MV-4-11 (cell line): ENCODE measurements at places on chromosomes 7 and 10.

DNA sequence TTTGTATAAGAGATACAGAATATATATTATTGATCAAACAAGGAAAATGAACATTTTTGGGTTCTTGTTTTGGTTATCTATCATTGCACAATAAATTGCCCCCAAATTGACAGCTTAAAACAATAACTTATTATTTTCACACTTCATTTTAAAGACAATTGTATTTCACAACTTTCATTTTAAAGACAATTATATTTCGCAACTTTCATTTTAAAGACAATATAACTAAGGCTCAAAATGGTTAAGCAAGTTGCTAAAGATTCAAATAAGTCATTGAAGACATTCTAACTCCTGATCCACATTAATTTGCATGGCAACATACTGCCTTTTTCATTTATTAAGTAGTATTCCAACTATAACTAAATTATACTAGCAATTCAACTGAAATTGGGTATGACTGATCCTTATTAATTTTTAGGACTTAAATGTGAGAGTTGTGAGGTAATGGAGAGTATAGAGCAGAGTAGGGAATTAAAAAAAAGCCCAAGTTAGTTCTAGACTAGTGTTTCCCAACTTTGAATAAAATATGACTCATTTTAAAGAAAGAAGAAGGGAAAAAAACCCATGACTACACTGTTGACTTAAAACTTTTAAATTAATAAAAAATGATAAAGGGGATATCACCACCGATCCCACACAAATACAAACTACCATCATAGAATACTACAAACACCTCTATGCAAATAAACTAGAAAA, 9.9 kb upstream of the STEAP2 start:
- no peak for DNase-seq

DNA sequence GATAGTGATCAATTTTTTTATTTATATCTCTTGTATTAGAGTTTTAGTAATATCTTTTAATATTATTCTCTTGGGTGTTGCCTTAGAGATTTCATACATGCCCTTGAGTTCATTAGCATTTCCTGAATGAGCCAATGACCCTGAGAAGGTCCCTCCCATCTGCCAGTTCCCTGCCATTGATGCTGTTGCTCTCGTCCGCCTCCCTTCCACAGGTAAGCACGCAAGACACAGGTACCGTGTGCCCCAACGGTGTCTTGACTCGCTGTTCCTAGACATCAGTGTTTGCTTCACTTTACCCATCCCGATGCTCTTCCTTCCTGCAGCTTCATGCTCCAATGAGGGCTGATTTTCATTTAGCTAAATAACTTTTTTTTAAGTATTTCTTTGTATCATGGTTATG, 19.7 kb upstream of the PWWP2B start:
- DNase-seq = no peak

DNA sequence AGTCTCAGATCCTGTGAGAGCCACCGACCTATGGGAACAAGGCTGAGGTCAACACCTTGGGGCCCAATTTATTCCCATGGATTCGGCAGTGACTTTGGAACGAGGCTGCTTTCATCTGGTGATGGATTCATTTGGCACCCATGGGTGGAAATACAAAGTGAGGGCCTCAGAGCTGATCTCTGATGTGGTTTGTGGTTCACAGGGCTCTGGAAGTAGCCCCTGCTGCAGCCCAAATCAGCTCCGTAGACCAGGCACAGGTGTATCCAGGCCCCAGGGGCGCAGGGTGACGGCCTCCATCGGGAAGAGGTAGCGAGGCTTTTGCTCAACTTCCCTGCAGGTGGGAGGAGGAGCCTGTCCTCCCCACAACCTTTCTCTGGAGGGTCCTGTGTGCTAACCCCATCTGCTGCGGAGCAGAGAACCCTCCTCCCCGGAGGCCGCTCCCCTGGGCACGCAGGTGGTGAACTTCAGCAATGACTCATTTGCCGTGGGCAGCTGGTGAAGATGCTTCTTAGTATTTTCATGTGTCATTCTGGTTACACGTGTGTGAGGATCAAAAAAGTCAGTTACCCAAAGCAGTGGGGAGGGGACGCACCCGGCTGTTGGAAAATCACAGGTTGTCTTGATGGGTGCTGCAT, 7.5 kb upstream of the JAKMIP3 start:
- DNase-seq = no peak

GRCh38 chr7:147276783-147277370, 1160.3 kb downstream of the CNTNAP2 start:
- no peak for DNase-seq

- DNase-seq = no peak
Measured at GRCh38 chr10:23630885-23631284, 192.0 kb downstream of the OTUD1 start.

DNA sequence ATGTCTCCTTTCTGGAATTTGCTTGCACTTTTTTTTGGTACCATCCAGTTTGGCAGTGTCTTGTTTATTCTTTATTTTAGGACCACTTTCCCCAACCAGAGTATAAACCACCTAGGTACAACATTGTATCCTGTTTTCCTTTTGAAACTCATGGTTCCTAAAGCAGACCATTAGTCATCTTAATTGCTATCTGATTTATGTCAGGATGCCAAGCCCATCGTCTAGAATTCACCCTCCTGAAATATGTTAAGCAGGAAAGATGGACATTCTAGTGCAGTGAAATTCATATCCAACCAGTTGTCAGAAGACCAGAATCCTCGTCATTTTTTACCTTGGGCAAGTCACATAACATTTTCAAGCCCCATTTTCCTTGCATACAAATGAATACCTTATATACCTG, 223.6 kb upstream of the KMT2E start:
- DNase-seq = no peak

- DNase-seq = no peak
Measured at GRCh38 chr10:121411004-121411403, 187.2 kb downstream of the FGFR2 start.

DNA sequence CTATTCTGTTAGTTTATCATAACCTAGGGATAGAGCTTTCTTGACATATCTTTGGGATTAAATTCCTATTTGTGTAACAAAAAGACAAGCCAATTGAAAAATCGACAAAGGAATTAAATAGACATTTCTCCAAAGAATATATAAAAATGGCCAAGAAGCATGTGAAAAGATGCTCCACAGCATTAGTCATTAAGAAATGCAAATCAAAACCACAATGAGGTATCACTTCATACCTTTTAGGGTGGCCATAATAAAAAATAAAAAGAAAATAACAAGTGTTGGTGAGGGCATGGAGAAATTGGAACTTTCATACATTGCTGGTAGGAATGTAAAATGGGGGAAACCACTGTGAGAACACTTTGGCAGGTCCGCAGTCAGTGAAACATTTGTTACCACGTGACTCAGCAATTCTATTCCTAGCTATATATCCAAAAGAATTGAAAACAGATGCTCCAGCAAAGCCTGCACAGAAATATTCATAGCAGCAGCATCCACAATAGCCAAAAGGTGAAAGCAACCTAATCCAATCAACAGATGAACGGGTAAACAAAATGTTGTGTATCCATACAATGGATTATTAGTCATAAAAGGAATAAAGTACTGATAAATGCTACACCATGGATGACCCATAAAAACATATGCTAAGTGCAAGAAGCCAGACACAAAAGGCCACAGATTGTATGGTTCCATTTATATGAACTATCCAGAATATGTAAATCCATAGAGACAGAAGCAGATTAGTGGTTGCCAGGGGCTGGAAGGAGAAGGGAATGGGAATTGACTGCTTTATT, 20.5 kb downstream of the SPAG6 start:
- DNase-seq = no peak

DNA sequence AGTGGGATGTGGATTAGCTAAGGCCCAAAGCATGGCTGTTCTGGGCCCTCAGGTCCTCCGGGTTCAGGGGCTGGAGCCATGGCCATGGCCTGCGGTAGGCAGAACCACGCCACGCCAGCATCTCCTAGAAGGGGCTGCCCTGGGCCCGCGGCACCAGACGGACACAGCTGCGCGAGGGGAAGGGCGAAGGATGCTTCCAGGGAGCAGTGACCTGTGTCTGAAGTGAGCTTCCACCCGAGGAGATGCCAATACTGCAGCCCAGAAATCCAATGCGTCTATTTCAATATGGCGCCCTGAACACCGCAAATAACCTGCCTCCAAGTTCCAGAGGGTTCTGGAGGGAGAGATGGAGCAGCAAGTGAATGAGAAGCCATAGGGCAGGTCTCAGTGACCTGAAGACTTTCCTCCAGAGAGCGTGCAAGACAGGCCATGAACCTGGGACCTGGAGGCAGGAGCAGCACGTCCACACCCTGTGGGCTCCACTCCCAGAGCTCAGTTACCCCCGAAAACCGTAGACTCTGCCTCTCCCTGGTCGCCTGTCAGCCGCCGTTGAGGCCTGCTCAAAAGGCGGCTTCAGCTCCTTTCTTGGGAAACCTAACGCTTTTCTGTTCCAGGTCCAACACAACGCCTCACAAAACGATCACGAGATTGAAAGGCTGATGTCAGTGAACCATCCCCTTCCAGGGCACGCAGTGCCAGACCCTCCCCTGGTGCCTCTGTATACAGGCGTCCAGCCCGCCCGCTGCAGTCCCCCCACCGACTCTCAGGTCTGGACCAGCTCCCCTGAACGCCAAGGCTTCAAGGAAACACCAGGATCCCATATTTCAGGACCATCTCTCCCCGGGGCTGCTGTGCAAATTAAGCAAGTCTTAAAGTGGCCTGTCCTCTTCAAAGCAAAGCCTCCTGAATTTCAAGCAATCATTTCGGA, 37.4 kb downstream of the AMZ1 start:
- DNase-seq = no peak

GRCh38 chr10:130867446-130868194, 443.9 kb downstream of the TCERG1L start:
- no peak for DNase-seq

- DNase-seq = peak; percentile 44
Measured at GRCh38 chr7:8418629-8419245, 14.7 kb upstream of the NXPH1 start.

DNA sequence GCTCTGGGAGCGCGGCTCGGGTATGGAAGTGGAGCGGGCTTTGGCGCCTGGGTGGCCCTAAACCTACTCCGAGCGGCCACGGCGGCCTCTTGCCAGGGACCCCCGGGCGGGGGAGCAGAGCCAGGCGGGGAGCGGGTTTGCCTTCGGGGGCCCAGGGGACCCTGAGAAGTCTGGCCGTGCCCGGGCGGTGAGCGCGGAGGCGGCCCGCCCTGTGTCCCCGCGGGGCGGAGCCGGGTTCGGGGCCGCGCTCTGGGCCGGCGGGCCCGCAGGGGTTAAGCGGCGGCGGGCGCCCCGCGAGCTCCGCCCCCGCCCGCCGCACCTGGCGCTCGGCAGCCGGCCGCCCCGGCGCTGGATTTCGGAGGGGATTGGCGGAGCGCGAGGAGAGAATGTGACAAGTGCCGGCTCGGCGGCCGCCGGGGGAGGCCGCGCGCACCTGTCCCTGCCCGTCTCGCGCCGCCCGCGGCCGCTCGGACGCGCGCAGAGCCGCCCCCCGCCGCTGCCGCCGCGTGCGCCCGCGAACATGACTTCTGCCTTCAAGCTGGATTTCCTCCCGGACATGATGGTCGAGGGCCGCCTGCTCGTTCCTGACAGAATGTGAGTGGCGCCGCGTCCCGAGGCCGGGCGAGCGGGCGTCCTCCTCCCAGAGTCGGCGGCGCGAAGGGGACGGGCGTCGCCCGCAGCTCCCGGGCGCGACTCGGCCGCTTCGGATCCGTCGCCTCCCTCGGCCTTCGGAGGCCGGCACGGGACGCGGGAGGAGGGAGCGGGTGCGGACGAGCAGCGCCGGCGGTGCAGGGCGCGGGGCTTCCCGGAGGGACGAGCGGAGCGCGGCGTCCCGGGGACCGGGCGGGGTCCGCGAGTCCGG, at the start of gene CELF2:
Gene CELF2 (plus strand): TSS at position 303 of the 862 bp plus-strand sequence. CDS start 218 bp downstream, at position 521.
- peak; percentile 4 for DNase-seq

- no peak for DNase-seq
Measured at GRCh38 chr10:89337484-89337883, 9.7 kb downstream of the IFIT3 start.

DNA sequence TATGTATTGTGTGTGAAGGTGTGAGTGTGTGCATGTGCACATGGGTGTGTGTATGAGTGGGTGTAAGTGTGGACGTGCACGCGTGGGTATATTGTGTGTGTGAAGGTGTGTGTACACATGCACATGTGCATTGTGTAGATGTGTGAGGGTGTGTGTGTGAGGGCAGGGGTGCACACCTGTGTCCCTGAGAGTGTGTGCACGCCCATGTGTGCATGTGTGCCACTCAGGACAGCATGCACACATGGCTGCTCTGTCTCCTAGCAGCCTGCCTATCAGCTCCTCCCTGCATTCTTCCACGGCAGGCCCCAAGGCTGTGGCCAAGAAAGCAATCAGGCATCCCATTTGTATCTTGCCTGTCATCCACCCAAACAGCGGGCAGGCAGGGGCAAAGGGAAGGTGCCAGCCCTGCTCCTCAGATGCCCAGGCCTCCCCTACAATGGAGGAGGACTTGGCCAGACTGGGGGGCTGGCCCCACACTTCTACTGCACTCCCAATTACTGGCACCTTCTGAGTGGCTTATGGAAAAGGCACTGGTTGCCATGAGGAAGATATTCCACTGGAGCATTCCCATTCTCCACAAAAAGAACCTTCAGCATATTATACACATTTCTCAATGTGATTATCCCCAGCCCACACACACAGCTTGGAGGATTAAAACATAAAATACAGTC, 380.4 kb upstream of the ZMIZ1 start:
- DNase-seq = no peak

GRCh38 chr7:48085433-48085791, 3.7 kb upstream of the UPP1 start:
- DNase-seq = peak; percentile 68

DNA sequence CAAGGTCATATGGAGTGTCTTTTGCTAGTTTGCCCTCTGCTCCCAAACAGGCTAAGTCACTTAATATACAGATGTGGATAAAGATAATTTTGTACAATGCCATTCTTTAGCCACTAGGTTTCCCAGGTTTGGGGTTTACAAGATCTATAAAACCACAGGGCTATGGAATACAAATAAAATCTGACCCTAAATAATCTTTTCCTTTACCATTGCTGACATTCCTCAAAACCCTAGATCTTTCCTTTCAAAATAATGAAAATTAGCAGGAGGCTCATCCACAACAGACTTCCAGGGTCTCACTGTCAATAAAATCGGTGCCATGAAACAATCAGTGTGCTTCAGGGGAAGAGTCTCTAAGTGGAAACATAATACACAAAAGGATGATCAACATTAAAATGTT, 148.4 kb downstream of the CPEB3 start:
- no peak for DNase-seq

DNA sequence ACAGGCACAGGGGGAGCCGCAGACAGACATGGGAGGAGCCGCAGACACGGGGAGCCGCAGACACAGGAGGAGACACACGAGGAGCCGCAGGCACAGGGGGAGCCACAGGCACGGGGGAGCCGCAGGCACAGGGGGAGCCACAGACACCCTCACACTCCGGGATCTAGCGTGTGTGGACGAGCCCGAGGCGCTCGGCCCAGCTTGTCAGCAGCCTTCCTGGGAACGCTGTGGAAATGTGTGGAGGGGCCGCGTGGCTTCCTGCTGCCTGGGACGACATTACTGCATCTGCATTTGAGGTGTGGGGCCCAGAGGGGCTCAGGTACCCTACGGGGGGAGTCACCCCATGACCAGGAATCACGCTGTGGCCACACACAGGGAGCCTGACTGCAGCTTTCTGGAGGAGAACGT, 313.2 kb downstream of the PTPRN2 start:
- no peak for DNase-seq
